ENCODE measurements at places on chromosomes 16 and 17.
A peak's percentile ranks its signal among the peaks of the same experiment; 100 is the strongest.

- no peak for DNase-seq
Observed at GRCh38 chr17:71145486-71145885, 975.3 kb upstream of the SOX9 start.

- DNase-seq, result no peak
Observed at GRCh38 chr17:72414967-72415853, 294.4 kb downstream of the SOX9 start.

DNA sequence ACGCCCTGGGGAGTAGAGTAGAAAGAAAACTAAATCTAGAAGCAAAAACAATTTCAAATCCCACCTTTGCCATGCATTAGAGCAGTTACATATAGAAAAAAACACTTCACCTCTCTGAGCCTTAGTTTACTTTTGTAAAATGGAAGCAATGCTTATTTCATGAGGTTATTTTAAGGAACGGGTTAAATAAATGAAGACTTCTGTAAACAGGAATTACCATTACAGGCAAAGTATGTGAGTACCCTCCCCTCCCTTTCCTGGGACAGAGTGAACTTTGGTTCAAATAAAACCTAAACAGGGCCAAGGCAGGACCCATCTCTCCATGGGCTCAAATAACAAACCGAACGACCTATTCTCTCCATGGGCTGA, 4.5 kb upstream of the KRT15 start:
- DNase-seq, result no peak

DNA sequence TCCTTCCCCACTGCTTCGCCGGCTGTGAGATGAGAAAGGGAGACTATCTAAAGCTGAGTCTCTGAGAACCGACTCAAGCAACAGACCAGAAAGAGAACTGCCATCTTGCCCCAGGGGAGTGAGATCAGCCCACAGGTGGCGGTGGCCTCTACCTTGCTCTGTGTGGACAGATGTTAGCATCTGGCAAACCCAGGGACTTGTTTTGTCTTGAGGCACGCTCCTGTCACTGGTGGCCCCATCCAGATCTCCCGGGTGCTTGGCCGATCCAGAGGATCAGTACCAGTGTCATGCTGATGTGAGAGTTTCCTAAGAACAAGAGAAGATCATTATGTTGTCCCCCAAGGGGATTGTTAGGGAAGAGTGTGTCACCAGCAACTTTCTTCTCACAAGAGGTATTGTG, 101.4 kb downstream of the CACNG3 start:
- no peak for DNase-seq

DNA sequence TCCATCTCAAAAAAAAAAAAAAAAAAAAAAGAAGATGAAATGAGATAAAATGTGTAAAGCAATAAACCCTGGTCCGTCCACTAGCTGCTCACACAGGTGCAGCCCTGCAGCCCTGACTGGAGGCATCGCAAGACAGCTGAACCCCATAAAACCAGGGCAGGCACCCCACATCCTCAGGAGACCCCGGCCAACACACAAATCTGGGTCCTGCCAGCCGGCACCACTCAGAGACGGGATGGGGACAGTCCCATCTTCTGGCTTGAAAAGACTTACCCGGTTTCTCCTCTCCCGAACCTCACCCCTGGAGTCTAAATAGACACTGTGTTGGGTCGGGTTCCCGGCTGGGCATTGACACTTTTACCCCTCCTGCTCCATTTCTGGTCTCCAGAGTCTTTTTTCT, 52.7 kb upstream of the TNRC6C start:
- DNase-seq, result no peak

DNA sequence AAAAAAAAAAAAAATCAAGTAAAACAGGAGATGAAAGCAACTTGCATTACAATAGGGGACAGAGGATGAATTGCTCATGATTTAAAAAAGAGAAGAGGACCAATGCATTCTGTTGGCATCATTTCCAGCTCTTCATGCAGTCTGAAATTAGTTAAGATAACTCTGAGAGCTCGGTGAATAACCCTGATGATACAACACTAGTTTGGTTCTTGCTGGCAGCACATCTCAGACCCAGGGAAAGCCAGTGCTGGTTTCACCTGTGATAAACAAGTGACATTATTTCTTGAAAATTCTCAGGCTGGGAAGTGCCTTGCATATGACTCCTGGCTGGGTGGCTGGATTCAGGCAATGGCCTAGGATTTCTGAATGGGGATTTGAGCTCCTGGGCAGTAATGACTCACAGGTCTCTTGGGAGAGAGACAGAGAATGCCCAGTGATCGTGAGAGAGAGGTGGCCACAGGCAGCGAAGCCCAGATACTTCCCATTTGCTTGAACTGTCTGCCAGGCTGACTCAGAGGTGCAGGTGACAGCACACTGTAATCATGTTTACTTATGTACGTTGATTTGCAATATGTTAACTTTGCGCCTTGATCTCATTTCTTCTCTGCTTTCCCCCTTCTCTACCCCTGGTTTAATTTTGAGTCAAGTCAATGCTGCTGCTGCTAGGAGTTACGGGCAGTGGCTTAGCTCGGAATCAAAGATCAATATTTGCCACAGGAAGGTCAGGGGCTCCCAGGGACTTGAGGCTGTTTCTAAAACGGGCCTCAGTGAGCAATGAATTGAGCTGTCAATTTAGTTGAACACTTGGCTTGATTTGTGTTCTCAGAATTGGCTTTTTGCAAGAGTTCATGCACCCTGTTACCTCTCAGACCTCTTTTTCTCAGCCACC, 27.1 kb downstream of the ARSG start:
- DNase-seq, result no peak

GRCh38 chr16:90046971-90047713, 27.9 kb upstream of the DBNDD1 start:
- no peak for DNase-seq

- no peak for DNase-seq
Observed at GRCh38 chr17:51372345-51373004, 112.1 kb downstream of the UTP18 start.

- DNase-seq, result peak; percentile 20
Observed at GRCh38 chr17:15966183-15966878, 21.4 kb downstream of the ADORA2B start.

DNA sequence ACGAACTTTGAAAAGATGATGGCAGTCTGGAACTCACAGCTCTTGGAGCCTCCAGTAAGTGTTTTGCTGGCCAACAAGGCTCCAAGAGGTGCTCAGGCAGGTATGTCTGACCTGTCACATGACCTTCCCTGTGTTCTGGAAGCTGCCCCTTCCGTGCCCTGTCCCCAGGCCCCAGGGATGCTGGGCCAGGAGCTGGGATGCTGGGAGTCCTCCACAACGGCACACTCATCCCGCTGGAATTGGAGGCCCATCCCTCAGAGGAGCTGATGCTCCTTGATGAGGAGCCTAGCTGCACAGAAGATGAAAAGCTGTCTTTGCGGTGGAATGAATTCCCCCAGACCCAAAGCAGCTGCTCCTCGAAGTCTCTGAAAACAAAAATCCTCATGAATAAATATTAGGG, 47.8 kb downstream of the HOXB1 start:
- no peak for DNase-seq

- DNase-seq, result no peak
Observed at GRCh38 chr17:68740555-68741447, 139.6 kb upstream of the FAM20A start.

GRCh38 chr17:29766796-29767327, 144.2 kb upstream of the CORO6 start:
- DNase-seq, result no peak

Data from CD4-positive, alpha-beta T cell treated with Interleukin-17A for 4 hours (primary cell).